ENCODE measurements at places on chromosomes 2 and 18.

DNA sequence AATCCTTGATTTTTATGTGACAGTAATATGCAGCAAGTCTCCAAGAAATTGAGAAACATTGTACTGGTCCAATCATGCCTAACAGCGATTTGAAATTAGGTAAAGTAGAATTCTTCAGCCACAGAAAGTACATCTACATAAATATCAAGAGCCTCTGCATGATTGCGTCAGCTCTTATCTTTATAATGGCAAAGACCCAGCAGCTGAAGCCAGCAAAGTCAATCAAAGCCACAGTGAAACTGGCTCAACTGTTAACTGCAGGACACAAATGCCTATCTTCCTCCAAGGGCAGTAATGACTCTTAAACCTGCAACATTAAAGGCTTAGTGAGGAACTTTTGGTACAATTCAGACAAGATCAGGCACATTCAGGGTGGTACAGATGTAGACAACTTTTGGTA, 102.5 kb downstream of the BARD1 start:
- no peak for DNase-seq

DNA sequence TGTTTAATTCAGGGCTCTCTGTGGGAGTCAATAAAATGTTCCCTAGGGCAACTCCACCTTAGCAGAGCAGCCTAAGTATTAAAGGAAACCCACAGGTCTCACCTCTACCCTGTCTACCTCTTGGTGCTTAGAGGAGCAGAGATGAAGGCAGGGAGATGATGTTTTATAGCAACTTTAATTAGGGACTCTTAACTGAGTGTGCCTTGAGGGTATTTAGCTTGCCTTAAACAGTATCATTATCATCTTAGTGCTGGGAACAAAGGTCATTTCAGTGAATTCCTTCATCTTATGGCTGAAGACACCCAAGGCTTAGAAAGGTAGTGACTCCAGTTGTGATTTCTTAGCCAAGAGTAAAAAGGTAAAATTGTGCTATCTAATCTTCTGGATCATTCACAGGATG, 26.7 kb downstream of the VIL1 start:
- DNase-seq, result no peak

- DNase-seq, result peak; percentile 18
These were observed 17.2 kb upstream of the RPL31 start for GRCh38 chr2:100984892-100985307.

DNA sequence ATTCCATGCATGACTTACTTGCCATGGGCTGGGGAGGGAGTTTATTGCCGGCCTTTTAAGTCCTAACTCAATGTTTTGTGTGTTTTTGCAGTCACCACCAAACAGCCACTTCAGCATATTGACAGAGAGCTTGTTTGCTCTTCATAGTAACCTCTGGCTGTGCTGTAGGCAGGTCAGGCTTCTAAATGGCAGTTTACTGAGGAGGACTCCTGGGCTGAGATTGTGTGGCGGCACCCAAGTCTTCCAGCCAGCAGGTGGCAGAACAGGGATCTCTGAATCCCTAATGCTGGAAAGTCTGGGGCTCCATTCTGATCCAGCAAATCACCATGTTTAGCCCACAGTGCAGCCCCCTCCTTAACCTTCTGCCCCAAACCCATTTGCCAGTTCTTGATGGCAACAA, 121.2 kb downstream of the CAPN13 start:
- no peak for DNase-seq

- DNase-seq, result peak; percentile 6
These were observed 52.3 kb upstream of the ROCK1 start for GRCh38 chr18:21163647-21164547.

DNA sequence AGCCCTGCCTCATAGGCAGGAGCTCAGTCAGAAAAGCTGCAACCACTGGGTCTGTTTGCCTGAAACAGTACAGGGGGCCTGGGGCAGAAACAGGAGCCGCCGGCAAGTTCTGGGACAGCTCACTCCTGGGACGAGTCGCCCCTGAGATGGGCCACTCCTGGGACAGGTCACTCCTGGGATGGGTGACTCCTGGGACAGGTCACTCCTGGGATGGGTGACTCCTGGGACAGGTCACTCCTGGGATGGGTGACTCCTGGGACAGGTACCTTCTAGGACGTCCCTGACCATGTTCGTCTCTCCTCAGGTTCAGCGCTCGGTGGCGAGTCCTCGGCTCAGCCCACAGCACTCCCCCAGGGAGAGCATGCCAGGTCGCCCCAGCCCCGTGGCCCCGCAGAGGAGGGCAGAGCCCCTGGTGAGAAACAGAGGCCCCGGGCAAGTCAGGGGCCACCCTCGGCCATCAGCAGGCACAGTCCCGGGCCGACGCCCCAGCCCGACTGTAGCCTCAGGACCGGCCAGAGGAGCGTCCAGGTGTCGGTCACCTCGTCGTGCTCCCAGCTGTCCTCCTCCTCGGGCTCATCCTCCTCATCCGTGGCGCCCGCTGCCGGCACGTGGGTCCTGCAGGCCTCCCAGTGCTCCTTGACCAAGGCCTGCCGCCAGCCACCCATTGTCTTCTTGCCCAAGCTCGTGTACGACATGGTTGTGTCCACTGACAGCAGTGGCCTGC, 51.8 kb downstream of the NTSR2 start:
- no peak for DNase-seq

GRCh38 chr2:20419007-20419576, 27.8 kb upstream of the RHOB start:
- DNase-seq, result no peak

GRCh38 chr18:58125183-58125582, 81.2 kb downstream of the NEDD4L start:
- no peak for DNase-seq

- DNase-seq, result no peak
These were observed 7.0 kb downstream of the TTC31 start for GRCh38 chr2:74489906-74490305.

DNA sequence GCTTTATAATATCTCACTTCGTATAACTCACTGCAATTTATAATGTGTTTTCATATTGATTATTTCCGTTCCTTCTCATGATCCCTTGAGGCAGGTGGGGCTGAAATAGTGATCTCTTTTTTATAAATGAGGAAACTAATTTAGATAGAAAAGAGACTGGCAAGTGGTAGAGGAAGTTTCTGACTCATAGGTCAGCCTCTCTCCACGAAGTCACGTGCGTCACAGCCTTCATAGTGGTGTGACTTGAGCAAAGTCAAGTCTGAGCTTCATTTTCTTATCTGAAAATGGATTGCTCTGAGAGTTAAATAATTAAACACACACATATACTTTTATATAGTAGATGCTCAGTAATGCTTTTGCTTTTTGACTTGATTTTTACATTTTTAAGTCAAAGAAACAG, 19.9 kb downstream of the ABCG5 start:
- peak; percentile 4 for DNase-seq

DNA sequence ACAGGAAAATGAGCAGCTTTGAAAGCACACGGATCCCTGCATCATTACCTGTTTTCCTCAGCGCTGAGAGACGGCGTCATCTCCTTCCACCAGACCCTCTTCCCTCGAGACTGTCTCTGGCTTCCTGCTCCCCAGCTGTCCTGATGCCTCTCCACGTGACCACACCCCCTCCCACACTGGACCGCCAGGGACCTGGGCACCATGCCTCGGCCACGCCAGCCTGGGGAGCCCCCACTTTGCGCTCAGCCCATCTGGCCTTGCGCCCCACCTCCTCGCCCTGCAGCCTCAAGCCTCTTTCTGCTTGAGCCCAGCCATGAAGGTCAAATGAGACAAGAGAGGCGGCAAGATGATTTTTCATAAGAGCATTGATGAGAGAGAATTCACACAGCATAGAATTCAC, 66.0 kb upstream of the ACKR3 start:
- DNase-seq, result no peak

GRCh38 chr2:98020992-98021713, 25.4 kb upstream of the TMEM131 start:
- no peak for DNase-seq

GRCh38 chr2:174078275-174078674, 113.1 kb upstream of the SP3 start:
- DNase-seq, result no peak

GRCh38 chr2:172456002-172456401, 28.6 kb downstream of the ITGA6 start:
- DNase-seq, result no peak

GRCh38 chr2:38578832-38579231, 23.9 kb downstream of the HNRNPLL start:
- DNase-seq, result no peak

GRCh38 chr2:67451086-67451832, 54.1 kb downstream of the ETAA1 start:
- no peak for DNase-seq

- DNase-seq, result no peak
These were observed 232.7 kb downstream of the TRIB2 start for GRCh38 chr2:12949406-12949805.

DNA sequence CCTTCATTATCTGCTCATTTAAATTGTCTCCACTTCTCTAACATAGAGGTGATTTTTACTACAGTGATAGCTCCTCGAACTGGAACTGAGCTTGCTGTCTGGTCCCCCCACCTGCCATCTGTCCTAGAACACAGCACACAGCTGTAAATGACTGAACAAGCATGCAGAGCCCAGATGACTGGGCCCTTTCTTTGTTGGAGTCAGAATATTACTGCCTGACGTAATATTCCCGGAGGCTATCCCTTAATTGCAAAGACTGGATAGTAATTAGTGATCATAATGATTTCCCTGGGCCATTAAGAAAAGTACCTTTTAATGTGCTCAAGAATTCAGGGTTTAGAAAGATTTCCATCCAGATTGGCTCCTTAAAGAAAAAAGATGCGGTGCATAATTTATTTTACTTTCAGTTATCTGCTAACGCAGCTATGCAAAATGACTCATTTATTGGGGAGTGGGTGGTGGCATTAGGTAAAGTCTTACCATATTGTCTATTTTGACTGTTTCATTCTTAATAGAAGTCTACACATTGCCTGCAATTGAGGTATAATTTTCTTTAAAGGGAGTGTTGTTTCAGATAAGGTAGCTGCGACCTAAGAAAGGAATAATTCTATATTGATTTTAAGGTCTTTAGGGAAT, 84.4 kb downstream of the MAP4K4 start:
- DNase-seq, result no peak

- no peak for DNase-seq
These were observed 145.0 kb downstream of the CLIP4 start for GRCh38 chr2:29260142-29260772.

- peak; percentile 23 for DNase-seq
These were observed 288.5 kb downstream of the PDE11A start for GRCh38 chr2:177783835-177784744.

GRCh38 chr2:20012282-20013125, at the start of gene MATN3:
Gene MATN3, minus strand, starts transcription at chr2:20012668. Its CDS starts 37 bp downstream, at chr2:20012631.
- no peak for DNase-seq

- no peak for DNase-seq
These were observed 482.0 kb downstream of the PTPRM start for GRCh38 chr18:8049147-8049546.

- DNase-seq, result no peak
These were observed 17.1 kb upstream of the MC2R start for GRCh38 chr18:13932285-13933025.

GRCh38 chr2:15169326-15170069, 391.6 kb downstream of the NBAS start:
- DNase-seq, result no peak

GRCh38 chr18:37566479-37567060, 972 bp upstream of the CELF4 start:
- DNase-seq, result no peak

GRCh38 chr2:237159006-237159911, 73.6 kb downstream of the COPS8 start:
- no peak for DNase-seq

DNA sequence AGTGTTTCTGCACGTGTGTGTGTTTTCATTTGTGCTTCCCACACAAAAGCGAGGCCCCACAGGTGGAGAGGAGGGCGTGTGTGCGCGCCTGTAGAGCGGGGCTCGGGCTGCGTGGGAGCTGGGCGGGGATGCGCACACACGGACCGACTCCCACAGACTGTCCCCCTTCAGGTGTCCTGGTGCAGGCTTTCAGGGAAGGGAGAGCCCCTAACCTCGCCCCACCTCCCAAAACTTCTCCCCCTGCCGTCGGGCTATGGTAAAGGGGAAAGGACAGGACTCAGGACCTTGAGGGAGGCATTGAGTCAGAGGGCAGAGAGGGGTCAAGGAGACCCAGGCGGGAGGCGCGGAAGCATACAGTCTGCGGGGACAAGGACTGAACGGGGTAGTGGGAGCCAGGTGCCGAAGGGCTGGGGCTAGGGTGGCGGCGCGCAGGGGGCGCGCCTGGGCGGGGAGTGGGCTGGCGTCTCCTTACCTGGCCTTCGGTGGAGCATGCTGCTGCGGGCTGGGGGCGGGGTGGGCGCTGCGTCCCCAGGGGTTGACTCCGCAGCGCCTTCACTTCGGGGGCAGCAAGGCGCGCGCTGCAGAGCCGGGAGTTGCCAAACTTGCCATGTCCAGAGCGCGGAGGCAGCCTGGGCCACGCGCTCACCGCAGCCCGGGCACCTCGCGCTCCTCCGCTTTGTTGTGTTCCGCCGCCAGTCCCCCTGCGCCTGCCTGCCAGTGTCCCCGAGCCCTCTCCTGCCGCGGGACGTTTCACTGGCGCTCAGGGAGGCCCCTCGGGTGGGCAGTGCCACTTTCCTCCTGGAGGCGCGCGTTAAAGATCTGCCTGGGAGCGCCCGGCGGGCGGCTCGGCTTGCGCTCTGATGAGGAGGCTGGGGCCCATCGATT, 302.0 kb downstream of the NCKAP5 start:
- no peak for DNase-seq

DNA sequence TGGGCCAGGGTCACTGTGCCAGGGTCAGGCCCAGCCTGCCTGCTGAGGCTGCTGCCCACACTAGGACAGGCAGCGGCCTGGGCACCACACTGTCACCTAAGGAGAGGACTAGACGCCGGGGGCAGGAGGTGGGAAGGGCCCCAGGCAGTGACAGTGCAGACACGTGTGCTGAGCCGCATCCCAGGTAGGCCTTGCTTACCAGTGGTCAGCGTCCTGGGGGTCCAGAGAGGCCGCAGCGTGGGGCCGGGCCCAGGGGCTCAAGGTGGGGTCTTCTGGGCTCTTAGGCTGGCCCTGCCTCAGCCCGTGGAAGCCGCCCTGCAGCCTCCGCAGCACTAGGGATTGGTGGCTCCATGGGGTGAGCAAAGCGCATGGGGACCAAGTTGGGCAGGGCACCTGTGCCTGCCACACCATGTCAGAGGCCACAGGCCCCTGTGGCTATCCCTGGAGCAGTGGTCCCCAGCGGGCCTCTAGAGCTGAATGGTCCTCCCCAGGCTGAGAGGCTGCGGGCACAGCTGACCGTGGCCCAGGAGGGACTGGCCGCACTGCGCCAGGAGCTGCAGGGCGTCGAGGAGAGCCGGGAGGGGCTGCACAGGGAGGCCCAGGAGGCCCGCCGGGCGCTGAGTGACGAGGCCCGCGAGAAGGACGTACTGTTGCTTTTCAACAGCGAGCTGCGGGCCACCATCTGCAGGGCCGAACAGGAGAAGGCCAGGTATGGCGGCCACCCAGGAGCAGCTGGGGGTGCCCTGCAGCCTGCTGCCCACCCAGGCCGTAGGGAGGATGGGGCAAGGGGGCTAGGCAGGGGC, 35.2 kb upstream of the SNED1 start:
- no peak for DNase-seq

All from GDM1 (cell line).